ENCODE measurements at places on chromosomes 1 and 21.
A peak's percentile ranks its signal among the peaks of the same experiment; 100 is the strongest.

- peak; percentile 21 for DNase-seq
Measured at GRCh38 chr1:240093120-240093961, 1.7 kb downstream of the FMN2 start.

- DNase-seq: no peak
Measured at GRCh38 chr1:154129391-154129970, 25.4 kb downstream of the NUP210L start.

- DNase-seq: no peak
Measured at GRCh38 chr1:16351456-16351993, 755 bp downstream of the FBXO42 start.

GRCh38 chr21:20004367-20004766 is 993.8 kb upstream of the NCAM2 start:
- DNase-seq: no peak

DNA sequence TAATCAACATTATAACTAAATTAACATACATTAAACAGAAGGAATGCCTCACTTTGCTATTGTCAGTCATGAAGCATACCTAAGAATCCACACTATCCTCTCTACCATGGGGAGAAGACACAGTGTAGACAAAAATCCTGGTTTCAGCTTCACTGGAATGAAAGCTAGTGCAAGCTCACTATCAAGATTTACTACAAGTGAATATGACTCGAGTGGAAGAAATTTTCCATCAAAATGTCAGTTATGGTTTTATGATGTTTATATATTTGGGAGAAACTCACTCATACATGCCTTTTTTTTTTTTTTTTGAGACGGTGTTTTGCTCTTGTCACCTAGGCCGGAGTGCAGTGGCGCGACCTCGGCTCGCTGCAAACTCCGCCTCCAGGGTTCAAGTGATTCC is 424.3 kb downstream of the KCNT2 start:
- no peak for DNase-seq

DNA sequence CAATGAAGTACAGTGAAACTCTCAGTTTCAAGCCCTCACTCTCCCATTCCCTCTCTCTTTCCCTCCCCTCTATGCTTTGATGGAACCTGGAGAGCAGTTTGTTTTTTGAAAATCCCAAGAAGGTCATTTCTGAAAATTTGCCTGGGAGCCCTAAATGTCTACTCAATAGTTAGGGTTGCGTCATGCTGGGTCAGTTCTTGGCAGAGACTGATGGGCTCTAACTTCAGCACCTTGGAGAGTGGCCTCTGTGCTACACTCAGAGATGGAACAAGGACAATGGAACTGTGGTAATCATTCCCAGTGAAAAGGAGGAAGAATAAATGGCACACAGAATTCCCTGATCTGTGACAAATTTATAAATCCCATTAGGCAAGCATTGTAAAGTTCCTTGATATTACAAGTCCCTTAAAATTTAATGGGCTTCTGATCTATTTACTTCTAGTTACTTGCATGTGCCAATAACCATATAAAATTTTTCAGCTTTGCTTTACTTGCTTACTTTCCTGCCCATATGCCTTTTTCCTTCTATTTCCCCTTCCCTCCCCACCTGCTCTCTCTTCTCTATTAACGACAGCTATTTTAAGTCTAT is 182.9 kb upstream of the KCND3 start:
- DNase-seq: no peak

DNA sequence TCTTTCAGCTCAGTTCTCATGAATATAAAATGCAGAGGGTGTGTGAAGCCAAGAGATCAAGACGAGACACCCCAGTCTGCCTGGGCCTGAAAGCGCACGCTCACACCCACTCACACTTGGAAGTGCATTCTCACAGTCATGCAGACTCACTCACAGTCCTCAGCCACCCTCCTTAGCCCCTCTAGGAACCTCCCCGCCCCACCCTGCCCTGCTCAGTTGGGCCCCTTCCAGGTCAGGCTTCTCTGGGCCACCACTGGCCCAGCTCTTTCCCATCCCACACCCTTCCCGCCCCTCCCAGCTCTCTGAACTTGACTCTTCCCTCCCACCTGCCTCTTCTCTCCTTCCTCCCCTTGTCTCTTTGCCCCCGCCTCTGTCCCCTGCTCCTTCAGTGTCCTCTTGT is 93.8 kb downstream of the EPHB2 start:
- DNase-seq: no peak

DNA sequence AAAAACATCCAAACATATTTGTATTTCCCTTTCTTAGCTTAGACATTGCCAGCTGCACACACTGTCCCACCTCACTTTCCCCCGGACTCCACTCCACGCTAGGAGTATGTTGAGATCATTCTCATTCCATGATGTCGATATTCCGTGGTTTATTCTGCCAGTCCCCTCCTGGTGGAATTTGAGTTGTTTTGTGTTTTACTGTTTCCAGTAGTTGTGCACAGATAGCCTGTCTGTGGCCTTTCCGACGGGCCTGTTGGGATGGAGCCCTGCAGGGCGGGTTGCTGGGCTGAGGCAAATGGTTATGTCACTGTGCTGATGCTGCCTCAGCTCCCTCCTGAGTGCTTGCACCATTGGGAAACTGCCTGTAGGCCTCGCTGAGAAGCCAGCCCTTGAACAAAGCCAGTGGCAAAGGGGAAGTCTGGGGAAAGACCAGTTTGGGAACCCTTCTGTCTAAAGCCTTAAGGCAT is 12.8 kb downstream of the TRAPPC10 start:
- DNase-seq: no peak

Data from amygdala (tissue), 56 donors.